Activated naive CD4-positive, alpha-beta T cell (primary cell): ENCODE measurements at places on chromosomes 11 and 22.

DNA sequence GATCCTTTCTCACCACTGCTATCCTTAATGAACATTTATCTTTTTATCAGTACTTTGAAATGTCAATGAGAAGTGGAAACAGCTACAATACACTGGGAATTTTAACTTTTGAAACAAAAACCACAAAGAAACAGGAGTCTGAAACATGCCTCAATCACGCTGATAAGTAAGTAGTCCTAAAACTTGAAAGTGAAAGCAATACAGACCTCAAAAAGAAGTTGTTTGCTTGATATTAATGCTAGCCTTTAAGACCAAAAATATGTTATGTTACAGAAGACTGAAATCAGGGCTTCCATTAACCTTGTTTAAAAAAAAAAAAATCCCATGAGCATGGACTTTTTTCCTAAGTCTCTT, 21.3 kb downstream of the PHF21A start:
- no peak for DNase-seq

- no peak for DNase-seq
These were observed 51.4 kb downstream of the BDNF start for GRCh38 chr11:27648840-27649239.

DNA sequence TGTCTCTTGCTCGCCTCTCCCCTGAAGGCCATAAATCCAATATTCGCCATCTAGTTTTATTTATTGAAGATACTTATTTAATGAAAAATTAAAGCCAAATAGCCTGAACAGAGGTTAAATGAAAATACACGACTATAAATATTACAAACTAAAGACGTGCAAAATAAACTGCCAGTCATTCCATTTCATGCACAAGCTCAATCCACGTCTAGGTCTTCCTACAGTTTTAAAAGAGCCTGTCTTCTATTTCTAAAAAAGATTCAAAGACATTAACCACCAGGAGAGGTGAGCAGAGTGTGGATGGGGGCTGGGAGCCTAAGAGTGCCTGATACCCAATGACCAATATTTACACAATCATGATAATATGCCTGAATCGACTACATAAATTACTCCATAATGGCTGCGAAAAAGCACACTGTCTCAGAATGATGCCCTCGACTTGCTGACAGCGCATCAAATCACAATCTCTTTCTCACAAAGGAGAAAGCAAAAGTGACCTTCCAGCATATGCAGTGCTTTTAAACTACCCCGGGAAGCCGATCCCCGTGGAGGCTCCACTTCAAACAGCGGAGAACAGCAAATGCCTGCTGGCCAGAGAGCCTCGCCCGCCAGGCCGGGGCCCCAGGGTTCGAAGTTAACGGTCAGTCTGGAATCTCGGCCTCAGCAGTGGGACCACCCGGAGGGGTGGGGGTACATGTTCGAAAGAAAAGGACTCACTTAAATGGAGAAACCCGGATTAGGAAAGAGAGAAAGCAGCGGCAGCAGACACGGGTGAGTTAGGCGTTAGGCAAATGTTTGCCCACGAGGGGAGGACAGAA, 1.7 kb downstream of the FCHSD2 start:
- no peak for DNase-seq

DNA sequence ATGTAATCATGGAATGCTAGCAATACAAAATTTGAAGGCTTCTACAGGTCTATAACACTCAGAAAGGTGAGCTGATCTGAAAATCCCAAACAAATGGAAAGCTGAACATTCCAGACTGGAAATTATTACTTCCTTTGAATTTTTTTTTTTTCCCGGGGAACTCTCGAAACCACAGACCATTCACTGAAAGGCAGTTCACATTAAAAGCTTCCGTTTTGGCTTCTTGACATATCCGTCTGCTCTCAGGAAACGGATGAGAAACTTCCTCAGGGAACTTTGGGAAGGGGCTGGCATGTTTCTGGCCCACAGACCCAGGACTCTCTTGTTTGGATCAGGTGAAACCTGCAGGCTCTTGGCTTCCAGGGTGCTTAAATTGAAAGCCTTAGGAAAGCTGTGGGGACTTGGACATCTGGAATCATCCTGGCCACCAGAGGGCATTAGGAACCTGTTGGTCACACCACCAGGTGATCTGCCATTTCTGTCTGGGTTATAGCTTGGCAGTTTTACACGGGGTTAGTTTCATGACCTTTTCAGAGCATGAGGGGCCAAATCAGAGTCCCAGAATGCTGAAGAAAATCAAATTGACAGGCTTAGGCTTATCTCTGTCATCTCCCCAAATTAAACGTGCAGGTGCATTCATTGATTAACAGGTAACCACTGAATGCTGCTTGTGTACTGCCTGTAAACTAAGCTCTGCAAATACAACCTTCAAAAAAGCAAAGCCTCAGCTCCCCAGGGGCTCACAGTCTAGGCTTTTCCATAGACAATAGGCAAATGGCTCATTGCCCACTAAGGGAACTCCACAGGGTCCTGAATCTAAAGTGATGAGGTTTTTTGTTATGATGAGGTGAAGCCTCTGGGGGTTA, 22.7 kb upstream of the GRAMD1B start:
- no peak for DNase-seq

DNA sequence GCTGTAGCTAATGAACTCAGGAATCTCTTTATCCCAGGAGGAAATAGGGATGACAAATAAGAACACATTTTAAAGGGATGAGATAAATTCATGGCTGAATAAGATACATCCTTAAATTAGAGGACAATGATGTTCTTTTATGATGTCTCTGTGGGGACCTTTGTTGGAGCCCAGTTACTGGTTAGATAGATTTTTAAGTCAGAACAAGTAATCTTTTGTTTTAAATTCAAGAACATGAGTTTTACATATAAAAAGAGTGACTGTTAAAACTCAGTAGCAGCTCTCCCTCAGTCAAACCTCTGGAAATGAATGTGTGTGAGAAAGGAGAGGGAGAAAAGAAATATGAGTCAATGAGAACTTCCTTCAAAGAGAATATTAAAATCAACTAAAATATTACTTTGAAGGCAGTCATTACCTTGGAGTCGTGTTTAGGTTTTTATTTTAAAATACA, 241.6 kb downstream of the SWAP70 start:
- DNase-seq, result no peak
